ENCODE measurements at places on chromosomes 5 and 9.

DNA sequence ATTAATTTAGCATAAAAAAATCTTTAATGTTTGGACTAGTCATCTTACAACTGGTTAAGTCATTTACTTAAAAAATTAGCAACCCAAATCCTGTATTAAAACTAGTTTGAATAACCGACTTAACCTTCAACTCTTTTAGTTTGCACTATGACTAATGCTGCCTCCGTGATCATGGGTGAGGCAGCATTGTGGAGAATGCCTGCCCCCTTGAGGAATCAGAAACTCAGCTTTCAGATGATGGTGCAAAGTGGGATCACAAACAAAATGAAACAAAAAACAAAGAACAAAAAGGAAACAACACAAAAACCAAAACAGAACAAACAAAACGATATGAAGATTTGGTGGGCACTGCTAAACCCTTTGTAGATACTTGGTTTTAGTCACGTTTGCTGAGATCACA lies 127.0 kb upstream of the PALM2AKAP2 start:
- peak; percentile 52 for DNase-seq

- DNase-seq, result peak; percentile 89
Measured at GRCh38 chr5:148186248-148187003, 16.4 kb upstream of the SPINK6 start.

- peak; percentile 100 for DNase-seq
Measured at GRCh38 chr5:65032250-65032649, 263.5 kb downstream of the CWC27 start.

GRCh38 chr9:134634176-134634575 lies 7.4 kb upstream of the COL5A1 start:
- DNase-seq, result no peak

DNA sequence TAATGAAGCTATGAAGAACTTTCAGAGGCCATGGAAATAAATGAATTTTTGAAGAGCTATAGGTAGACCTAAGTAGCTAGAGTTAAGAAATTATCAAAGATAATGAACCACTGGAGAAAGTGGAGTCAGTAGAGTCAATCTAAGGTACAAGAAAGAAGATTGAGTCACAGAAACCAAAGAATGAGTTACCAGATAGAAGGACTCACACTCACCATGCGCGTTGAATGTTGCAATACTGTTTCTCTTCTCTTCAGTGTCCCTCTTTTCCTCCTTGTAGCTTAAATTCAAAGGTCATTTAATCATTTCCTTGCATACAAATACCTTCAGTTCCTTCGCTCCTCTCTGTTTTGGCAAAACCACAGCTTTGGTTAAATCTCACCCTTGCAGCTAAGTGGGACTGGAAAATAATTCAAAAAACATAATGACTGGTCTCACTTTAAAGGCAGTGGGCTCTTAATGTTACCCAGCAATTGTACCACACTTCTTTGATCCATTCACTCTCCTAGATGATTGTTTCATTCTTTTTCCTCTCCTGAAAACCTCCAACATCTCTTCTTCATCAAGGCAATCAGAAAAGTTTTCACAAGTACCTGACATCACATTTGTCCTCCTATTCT lies 58.3 kb downstream of the NIPBL start:
- DNase-seq, result peak; percentile 78

- no peak for DNase-seq
Measured at GRCh38 chr9:84812847-84813246, 143.3 kb downstream of the NTRK2 start.

GRCh38 chr5:138844125-138844461 lies 31.0 kb downstream of the LRRTM2 start:
- DNase-seq, result no peak

DNA sequence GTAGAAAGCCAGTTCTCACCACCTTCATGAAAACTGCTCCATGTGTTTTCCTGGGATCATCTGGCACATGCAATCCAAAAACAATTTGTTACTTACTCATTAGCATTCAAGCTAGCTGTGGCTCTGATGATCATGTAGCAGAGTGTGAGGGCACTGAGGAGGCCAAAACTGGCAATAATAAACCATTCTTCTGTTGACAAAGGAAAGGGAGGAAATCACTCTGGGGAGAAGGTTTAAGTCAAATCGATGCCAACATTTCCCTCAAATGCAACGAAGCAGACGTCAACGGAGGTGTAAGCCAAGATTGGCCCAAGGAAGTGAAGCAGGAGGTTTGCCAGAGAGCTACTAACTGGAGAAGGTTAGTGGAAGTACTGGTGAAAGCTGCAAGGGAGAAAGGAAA lies 55.7 kb upstream of the TBC1D9B start:
- no peak for DNase-seq

- DNase-seq, result peak; percentile 21
Measured at GRCh38 chr5:55853041-55853670, 2.0 kb downstream of the IL31RA start.

GRCh38 chr5:130706696-130707095 lies 458.4 kb downstream of the HINT1 start:
- peak; percentile 69 for DNase-seq

DNA sequence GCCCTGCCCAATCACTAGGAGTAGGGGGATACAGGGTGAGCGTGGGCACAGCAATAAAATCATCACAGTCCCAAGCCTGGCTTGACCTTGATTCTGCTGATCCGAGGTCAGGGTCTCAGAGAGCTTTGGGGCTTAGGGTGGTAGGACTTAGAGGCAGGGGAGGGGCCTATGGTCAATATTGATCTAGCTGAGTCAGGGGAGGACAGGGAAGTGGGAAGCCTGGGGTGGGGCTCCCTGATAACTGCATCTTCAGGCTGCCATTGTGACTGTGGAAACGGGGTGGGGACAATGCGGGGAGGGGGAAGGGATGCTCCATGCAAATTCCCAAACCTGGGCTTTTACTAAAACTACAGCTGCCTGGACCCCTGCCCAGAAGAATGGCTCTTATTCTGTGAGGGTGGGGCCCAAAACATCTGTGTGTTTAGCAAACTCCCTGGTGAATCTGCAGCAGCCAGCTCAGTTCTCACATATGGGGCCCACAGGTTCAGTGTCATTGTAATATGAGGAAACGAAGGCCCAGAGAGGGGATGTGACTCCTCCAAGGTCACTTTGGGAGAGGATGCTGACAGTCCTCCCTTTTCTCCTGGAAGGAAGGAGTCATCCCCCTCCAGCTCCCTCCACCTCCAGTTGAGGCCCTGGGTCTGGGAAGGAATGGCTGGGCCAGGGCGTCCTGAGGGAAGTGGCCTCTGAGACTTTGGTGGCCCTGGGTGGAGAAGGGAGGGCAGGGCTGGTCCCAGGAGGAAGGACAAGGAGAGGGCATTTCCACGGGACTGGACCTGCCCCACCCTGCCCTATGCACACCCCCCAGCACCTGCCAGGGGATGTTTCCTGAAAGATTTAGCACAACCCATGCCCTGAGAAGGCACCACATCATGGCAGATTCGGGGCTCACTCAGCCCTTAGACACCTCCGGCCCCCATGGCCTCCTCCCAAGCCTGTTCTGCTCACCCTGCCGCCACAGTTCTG lies 26.4 kb downstream of the SLC6A7 start:
- no peak for DNase-seq

GRCh38 chr9:119802621-119803020 lies 433.4 kb upstream of the BRINP1 start:
- DNase-seq, result no peak

- no peak for DNase-seq
Measured at GRCh38 chr5:133830911-133831310, 137.5 kb downstream of the C5orf15 start.

DNA sequence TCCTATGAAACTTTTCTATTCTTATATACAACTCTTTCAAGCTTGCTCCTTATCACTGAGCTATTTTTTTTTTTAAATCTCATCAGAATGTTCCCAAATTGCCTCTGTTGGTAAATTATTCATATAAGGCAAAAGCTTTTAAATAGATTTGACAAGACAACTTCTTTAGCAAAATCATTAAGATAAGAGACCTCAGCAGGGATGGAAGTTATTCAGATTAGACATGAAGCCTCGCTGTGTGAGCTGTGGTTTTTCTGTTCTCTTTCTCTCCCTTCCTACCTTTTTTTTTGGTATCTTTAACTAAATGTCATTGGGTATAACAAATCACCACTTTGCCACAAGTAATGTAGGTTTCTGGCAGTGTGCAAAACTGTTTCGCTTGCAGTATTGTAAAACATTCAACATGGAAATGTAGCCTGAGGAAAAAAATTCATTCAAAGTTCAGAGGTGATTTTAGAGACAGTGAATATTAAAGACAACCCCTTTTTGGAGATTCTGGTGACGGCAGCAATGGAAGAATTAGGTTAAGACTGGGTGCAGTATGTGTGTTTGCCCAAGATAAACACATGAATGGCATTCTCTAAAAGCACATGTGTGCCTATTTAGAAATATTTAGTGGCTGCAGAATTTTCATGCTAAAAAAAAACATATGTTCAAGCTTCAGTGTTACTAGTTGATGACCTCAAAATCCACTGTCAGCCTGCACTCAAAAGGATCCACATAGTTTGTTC lies 467.1 kb downstream of the ZNF608 start:
- DNase-seq, result no peak

- no peak for DNase-seq
Measured at GRCh38 chr5:903756-904096, 11.0 kb downstream of the TRIP13 start.

- DNase-seq, result peak; percentile 30
Measured at GRCh38 chr5:59097116-59097515, 514.2 kb downstream of the RAB3C start.

DNA sequence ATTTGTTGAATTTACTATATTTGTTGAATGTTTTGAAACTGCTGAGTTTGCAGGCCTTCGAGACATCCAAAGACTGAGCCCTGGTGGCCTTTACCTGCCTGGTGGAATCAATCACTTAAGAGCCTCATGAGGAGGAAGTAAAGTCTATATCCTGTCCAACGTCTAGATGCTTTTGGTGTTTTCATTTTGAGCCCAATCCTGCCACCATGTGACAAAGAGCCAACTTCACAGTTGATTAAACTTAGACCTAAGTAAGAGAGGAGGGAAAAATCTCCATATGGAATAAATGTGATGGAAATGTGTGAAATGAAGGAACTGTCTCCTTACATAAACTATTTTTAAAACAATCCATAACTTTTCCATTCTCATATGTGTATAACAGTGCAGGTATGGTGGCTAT lies 220.1 kb downstream of the PRR16 start:
- peak; percentile 55 for DNase-seq

- DNase-seq, result no peak
Measured at GRCh38 chr5:6059137-6059800, 319.1 kb downstream of the MED10 start.

- DNase-seq, result no peak
Measured at GRCh38 chr5:103909391-103909790, 346.8 kb upstream of the NUDT12 start.

DNA sequence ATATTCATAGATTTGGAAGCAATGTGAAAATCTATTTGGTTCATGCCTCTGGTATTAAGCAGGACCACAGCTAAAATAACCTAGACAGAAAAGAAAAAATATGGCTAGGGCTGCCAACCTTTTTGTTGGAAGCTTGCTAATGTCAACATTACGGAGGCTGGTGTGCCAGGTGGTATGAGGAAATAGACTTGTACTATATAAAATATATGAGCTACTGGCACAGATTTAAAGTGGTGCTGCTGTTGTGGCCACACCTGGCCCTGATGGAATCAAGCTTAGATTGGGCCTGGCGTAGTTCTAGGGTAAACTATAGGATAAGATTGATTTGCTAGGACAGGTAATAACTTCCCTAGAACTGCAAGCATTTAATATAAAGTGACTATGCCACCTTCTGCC lies 10.6 kb upstream of the PARP8 start:
- no peak for DNase-seq

GRCh38 chr5:159341906-159342310 lies 11.6 kb upstream of the IL12B start:
- peak; percentile 69 for DNase-seq

- DNase-seq, result no peak
Measured at GRCh38 chr5:115825948-115826347, 9.5 kb upstream of the CDO1 start.

GRCh38 chr5:175107865-175108264 lies 336.1 kb downstream of the DRD1 start:
- no peak for DNase-seq

- peak; percentile 64 for DNase-seq
Measured at GRCh38 chr5:55694152-55694830, 17.8 kb downstream of the SLC38A9 start.

GRCh38 chr5:33170411-33170810 lies 270.4 kb upstream of the TARS1 start:
- no peak for DNase-seq

- peak; percentile 58 for DNase-seq
Measured at GRCh38 chr5:154986151-154986550, 27.4 kb upstream of the KIF4B start.

DNA sequence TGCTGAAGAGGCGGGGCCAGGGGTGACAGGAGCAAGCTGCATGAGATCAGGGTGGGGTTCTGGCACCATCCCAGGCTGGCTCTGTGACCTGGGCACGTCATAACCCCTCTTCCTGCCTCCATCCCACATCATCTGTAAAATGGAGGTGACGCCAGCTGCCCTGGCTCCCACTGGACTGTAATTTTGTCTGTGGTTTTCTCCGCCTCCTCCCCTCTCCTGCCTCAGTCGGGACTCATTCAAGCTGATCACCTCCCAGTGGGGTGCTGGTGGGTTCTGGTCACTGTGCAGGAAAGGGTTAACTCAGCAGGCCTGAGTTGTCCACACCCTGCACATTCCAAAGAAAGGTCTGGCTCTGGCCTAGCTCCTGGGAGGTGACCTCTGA lies 128.2 kb downstream of the RXRA start:
- DNase-seq, result no peak

- no peak for DNase-seq
Measured at GRCh38 chr9:105485131-105485530, 37.3 kb downstream of the FSD1L start.

DNA sequence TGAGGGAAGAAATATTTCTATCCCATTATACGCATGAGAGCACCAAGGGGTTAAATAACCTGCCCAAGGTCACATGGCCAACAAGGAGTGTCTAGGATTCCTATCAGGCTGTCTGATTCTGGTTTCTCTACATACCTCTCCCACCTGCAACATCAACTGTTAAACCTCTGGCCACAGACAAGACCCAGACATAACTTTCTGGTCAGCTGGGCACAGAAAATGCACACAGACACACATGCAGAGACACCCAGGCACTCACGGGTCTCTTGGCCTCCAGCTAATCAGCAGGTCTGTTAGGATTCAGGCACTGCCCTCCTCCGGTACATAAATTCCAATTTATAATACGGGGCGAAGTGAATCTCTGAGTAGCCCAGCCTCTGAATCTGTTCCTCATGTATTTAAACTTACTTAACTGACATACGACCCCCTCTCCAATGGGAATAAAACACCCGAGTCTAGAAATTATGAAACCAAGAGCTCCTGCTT lies 1.5 kb downstream of the SEPTIN8 start:
- DNase-seq, result peak; percentile 14

- no peak for DNase-seq
Measured at GRCh38 chr5:64646169-64646568, 44.1 kb upstream of the SHISAL2B start.

GRCh38 chr9:120402741-120403542 lies 177.0 kb downstream of the CDK5RAP2 start:
- DNase-seq, result peak; percentile 96

DNA sequence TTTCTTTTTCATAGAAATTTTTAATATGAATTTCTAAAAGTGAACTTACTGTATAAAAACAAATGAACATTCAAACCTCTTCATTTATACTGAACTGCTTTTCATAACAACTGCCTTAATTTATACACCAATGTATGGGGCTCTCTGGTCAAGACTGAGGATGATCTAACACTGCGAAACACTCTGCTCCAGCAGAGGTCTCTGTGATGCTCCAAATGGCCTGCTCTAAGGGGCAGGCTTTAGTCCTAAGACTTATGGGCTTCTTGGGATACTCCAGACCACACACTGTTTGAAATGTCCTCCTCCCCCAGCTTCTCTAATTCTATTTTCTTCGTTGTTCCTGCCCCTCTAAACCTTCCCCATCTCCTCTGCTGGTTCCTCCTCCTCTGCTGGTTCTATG lies 58.5 kb downstream of the LIFR start:
- peak; percentile 51 for DNase-seq
